ENCODE measurements at places on chromosomes 5 and 9.

DNA sequence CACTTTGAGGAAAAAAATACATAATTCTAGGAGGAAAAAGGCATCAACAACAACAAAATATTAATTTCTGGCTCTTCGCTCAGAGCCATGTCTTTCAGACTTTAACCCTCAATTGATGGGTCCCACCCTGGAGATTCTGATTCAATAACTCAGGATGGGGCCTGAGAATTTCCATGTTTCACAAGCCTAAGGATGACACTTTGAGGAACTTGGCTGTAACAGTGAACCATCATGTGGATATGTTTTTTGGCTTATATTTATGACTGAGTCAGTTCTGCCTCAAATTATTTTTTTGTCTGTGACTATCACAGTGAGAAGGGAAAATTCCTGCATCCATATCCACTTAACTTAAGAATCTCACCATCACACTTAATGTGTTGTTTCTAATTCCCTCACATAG lies 504.6 kb downstream of the RASEF start:
- DNase-seq: no peak

DNA sequence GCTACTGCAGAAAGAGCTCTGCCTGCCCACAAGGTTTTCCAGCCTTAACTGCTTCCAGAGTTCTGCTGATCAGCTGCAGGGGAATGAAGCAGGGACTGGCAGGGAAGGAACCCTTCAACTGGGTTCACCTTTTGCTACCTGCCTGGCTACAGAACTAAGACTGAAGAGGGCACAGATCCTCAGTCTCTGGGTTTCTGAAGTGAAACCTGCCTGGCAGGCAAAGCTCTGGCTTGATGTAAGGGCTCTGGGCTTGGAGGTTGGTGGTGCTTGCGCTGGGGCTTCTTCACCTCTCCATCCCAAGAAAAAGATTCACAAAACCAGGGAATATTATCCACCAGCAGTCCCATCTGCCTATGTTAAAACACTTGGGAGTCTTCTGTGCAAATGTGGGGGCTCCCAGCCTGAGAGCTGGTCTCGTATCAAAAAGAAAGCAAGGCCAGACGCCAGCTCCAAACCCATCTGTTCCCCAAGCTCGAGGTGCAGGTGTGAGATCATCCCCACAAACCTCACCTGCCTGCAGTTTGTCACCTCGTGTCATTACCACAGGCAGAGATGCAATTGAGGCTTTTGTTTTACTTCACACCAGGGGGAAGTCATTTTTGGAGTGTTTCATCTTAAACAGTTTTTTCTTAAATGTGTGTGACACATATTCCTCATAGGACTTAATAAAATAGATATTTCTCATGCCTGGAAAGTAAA lies 58.3 kb downstream of the BNC2 start:
- DNase-seq: no peak

DNA sequence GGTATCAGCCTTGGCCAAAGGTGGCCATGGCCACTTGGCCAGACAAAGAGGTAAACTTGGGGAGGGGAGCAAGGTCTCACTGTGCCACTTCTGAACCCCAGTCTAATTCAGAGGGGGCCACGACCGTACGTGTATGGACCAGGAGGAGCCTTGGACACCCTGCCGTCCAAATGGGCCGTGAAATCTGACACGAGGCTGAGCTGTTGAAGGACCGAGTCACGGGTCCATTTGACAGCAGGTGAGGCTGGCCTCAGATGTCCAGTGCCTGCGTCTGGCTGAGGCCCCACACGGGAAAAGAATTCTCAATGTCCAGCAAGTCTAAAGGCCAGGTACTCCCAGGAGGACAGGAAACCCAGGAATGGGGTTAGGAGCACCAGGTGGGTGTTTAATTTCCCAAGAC lies 17.7 kb downstream of the CMBL start:
- no peak for DNase-seq

DNA sequence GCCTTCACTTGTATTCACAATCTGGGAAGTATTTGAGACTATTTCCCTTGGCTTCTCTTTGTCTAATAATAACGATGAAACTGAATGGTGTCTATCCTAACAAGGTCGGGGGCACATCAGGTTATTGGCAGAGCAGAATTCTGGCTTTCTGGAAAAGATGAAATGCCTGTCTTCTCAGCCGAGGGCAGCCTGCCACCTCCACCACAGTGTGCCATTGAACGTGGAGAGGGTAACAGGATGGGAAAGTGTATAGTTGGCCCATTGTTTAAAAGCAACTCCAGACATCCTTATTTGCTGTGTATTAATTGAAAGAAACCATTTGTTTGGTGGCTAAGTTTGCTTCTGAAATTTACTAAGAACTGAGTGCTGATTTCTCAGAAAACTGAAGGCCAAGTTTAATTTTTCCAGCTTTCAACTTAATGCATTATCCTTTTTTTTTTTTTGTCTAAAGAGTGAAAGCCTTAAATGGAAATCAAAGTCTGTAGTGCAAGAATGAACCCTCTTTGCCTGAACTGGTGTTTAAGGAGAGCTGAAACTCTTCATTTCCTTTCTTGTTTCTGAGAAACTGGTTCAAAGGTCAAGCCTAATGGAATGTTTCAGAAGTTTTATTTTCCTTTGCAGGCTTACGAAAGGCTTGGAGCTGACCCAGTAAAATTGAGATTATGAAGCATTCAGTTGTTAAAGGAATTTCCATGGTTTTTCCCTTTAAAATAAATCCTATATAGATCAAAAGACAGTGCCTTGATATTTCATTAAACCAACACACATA lies 563.7 kb upstream of the DAP start:
- DNase-seq: no peak

DNA sequence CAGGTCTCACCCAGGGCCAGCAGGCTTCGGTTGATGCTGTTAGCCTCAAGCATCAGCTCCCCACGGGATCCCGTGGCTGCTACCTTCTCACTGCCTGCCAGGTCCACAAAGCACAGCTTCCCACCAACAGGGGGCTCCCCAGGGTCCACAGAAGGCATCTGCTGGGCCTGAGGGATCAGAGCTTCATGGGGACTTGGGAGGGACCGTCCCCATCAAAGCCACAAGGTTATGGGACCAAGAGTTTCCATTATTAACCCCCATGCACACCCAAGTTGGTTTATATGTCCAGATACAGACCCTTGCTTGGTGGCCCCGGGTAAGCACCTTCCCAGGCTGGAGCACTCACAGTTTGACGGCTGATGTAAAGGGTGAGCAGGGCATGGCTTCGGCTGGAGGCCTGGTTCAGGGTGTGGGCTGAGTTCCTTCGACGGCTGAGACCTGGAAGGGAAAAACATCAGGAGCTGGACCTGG lies 3.0 kb downstream of the KIF12 start:
- no peak for DNase-seq

DNA sequence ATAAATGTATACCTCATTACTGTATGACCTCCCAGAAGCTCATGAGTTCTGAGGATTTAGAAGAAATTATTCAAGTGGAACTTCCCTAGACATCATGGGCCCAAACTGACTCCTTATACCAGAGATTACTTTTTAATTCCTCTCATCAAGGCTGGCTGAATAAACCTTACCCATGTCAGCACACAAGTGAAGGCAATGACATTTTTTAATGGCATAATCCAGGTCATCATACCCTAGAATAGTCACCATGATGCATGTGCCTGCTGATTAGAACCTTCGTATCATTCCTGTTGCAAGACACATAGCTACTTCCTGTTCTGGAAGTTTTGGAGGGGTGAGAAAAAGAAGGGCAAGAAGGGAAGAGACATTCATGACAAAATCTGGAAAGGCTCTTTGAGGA lies 49.8 kb upstream of the IFNK start:
- DNase-seq: no peak

GRCh38 chr5:178463321-178464155 lies 126.7 kb downstream of the COL23A1 start:
- DNase-seq: no peak

GRCh38 chr9:33151601-33152000 lies 15.5 kb downstream of the B4GALT1 start:
- DNase-seq: no peak

GRCh38 chr5:162939991-162940390 lies 497.4 kb upstream of the CCNG1 start:
- no peak for DNase-seq

GRCh38 chr5:159051421-159052282 lies 48.1 kb downstream of the EBF1 start:
- DNase-seq: peak; percentile 45

DNA sequence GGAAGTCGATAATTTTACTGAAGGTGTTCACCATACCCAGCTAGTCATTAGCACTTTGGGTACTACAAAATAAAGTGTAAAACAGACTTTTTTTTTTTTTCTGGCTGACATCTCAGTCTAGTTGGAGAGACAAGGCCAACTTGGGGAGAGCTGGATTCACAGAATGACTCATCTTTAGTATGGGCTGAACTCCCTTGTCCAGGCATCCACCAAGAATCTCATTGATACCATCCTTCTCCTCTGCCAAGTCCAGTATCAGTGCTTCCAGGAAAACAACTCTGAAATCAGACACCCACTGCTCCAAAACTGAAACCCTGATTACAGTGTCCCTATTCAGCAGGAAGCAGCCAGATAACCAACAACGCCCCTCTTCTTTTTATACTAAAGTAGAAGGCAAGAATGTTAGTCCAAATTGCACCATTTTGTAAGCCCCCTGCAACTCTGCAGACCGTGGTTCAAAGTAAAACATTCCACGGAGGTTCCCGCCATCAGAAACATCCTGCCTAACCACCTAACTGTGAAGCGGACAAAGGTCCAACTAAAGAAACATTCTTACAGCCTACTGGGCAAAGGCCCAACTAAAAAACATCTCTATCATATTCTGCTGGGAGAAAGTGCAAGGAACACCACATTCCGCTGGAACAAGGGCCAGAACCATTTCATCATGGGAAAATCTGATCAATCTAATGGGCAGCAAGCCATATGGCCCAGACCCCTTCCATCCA lies 728.2 kb downstream of the BRINP1 start:
- DNase-seq: no peak

DNA sequence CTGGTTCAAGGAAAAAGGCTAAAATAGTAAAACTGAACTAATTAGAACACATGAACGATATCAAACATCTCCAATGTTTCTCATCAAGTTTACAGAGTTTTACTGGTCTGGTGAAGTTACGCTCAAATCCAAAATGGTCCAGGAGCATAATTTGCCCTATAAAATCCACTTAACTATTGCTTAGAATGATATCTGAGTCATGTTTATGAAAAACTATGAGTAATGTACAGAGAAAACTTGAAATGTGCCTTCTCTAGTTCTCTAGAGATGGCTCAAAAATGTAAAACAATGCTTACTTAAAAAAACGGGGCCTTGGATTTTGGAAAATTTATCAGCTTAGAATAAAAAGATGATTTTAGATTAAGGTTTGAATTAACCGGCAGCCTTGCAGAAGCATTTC lies 108.1 kb downstream of the FBXW11 start:
- DNase-seq: no peak

GRCh38 chr5:97094579-97095317 lies 47.7 kb downstream of the LIX1 start:
- DNase-seq: peak; percentile 82

DNA sequence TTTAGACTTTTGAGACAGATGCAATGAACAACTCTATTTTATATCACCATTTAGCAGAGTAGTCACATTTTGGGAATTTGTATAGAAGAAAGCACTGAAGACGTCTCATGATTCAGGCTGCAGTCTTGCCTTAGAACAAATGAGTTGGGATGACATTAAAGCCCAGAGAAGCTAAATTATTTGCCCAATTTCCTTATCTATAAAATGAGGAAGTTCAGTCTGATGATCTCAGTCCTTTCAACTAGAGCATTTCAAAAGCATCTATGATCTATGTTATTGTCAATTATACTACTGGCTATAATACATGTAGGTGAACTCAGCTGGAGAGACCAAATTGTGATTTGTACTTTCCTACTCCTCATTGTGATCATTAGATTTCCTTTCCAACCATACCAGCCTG lies 154.1 kb downstream of the OSTF1 start:
- no peak for DNase-seq

DNA sequence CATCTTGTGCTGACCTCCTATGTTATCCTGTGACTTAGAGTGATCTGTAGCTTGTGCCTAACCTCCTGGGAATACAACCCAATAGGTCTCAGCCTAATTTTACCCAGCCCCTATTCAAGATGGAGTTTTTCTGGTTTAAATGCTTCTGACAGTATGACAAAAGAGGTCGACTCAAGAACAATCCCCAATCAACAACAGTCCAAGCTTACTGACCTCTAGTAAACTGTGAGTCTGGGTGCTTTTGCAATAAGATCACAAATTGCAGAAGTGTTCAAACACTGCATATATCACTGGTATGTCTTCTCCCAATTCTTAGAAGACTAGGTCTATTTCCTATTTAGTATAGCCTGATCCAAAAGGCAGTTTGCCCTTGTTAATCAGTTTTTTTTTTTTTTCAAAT lies 323.5 kb upstream of the PTGER4 start:
- no peak for DNase-seq

DNA sequence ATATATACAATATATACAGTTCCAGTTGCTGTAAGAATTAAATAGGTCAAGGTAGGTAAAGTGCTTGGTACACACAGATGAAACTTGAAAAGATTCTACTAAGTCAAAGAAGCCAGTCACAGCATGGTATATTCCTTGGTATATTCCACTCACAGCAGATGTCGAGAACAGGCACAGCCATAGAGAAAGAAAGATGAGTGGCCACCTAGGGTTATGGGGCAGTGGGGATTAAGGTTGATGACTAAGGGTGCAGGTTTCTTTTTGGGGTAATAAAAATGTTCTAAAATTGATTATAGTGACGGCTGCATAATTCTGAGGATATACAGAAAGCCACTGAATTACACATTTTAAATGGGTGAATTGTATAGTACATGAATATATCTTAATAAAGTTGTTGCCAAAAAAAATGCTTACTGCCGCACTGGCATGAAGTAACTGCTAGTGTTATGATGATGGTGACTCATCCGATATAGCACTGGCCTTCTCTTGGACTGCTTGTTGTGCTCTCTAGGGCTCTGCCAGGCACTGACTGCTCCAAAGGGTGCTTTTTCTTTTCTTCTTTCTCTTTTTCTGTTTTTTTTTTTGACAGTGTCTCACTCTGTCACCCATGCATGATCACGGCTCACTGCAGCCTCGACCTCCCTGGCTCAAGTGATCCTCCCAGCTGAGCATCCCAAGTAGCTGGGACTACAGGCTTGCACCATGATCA lies 23.5 kb downstream of the TBC1D2 start:
- DNase-seq: no peak

DNA sequence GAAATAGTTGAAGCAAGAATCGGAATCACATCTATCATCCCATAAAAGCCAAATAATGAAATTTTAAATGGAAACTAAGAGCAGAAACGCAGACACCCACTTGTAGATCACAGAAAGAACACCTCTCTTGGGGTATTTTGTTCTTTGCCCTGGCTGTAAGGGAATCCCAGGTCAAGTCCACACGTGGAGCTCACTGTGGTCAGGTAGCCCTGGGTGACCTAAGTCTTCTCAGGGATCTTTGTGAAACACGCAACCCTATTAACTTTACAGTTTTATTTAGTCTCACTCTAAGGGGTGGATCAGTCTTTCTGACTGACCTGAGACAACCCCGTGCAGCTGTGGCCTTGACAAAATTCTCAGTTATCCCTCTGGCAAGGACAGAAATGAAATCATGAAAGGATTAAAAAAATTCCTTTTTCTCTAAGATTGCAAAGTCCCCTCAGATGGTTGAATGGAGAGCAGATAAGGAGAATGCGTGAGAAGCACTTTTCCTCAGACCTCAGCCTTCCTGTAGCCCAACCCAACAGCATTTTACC lies 111.6 kb downstream of the NREP start:
- DNase-seq: no peak
